ENCODE measurements at places on chromosomes 4 and X.

DNA sequence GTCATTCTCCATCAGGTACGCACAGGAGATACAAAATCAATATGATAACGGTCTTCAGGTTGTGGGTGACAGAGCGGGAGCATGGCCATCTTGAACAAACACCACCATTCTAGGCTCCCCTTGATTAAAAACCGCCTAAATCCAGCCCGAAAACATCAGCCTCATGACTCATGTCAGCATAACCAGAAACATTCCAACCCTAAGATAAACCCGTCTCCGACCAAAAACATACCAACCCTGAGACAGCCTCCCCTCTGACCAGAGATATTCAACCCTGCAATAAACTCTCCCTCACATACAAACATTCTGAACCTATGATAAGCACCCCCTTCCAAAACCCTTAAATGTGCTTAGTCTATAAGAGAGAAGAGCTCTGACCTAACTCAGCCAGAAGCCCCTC is 157.9 kb downstream of the DHRSX start:
- no peak for DNase-seq

- DNase-seq, result no peak
Observed at GRCh38 chr4:37956941-37957340, 3.3 kb upstream of the PTTG2 start.

DNA sequence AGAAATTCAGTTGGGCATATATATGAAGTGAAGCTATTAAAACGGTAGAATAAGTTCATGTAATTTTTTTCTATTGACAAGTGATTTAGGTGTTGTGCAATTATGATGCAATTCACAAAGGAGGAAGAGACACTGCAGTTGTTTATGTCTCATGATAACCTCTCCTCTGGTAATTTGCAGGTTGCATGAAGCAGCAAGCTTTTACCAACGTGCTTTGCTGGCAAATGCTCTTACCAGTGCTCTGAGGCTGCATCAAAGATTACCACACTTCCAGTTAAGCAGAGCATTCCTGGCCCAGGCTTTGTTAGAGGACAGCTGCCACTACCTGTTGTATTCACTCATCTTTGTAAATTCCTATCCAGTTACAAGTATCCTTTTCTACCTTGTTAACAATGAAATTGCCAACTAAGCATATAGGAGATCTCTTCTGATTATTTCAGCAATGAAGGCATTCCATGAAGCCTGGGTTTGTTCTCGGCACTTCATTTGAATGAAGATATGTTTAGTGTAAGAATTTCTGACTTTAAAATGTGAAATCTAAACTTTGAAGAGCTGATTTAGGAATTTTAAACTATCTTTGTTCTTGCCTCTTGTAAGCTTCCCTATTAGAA is 3.9 kb downstream of the TMEM33 start:
- DNase-seq, result no peak

DNA sequence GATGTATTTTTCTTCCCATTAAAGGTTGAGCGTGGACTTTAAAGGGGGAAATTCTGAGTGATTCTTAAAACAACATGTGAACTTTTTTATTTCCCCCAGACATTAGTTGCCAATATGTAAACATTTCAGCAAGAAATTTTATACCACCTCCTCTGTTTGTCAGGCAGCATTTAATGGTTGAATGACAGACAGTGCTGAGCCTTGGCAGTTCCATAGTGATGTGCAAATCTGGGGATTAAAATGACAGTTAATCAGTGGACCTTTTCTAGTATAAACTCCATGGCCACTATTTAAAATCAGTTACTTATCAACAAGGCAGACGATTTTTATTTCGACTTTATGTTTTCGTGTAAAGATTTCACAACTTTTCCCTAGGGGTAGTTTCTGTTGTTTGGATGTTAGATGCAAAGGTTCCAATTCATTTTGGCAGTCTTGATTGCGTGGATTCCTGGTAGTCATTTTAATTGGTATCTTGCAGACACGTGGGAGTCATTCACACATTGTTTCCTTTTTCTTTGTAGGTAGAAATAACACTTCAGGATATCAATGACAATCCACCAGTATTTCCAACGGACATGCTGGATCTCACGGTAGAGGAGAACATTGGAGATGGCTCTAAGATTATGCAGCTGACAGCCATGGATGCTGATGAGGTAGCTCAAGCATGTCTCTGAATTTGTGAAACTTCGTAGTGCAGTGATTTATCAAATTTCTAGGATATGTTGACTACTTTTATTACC is 83.7 kb downstream of the FAT4 start:
- no peak for DNase-seq

DNA sequence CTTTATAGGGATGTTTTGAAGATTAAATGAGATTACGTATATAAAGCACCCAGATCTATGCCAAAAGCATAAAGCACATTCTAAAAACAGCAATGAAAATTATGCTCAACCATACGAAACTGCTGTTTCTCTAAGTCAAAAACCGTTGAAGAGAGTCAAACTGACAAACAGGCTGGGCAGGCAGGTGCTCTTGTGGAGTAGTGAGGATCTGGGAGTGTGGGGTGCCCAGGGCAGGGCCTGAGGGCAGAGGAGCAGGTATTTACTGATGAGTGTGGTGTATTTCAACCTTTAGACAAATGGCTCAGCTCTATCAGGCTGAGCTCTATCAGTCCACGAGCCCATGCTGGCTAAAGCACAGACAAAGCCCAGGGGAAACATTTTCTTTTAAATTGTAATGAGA is 40.4 kb downstream of the RELL1 start:
- no peak for DNase-seq

DNA sequence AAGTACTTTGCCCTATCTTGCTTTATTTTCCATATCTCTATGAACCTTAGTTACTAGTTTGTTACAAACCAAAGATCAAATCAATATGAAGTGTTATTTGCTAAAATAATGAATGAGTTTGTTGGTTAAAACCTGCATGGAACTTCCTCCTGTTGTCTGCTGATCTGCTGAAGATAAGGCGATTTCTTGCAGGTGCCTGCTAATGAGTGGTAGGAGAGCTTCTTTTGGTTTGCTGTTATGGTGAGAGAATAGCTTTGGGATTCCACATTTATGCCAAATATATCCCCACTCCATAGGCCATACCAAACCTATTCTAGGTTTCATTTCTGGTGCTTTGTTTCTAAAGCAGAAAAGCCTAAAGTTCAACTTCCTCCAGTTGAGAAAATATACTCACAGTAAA is 103.8 kb upstream of the PCDH10 start:
- DNase-seq, result no peak

GRCh38 chr4:173057442-173057841 is 111.2 kb upstream of the GALNT7 start:
- no peak for DNase-seq

GRCh38 chr4:139596034-139596683 is 40.1 kb upstream of the SETD7 start:
- no peak for DNase-seq

GRCh38 chrX:69133921-69134542 is 31.2 kb downstream of the PJA1 start:
- no peak for DNase-seq

DNA sequence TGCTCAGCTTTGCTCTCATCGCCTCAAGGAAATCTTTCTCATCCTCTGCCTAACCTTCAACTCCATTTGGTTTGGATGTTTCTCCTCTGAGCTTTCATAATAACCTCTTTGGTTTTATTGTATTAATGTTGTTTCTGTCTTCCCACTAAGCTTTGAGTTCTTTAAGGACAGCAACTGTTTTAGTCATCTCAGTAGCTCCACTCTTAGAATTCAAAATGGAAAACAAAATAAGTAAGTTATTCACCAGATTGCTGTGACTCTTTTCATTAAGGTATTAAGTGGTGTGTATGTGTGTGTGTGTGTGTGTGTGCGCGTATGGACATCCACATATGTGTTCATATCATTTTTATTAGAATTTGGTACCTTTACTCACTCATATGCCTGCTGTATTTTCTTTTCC is 279.2 kb upstream of the BOD1L1 start:
- DNase-seq, result no peak

- DNase-seq, result no peak
Observed at GRCh38 chrX:136780241-136780640, 491 bp downstream of the ARHGEF6 start.

Data from kidney epithelial cell (primary cell).